ENCODE measurements at places on chromosomes 6 and 20.

DNA sequence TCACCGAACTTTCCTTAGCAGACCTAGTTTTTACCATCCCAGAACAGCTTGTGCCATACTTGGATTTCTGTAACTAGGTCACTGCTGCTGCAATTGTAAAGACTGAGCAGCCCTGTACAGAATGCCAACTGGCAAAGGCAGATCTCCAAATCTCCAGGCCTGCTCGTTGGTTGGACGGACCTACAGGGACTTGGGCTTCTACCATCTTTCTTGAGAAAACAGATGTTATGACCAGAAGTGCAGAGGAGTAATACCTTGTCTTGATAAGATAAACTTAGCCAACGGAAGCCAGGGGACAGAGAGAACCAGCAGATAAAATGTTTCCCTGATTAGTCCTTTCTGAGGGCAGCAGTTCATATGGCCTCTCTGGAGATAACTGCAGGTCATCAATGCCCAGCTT lies 304.1 kb downstream of the RFPL4B start:
- no peak for DNase-seq

DNA sequence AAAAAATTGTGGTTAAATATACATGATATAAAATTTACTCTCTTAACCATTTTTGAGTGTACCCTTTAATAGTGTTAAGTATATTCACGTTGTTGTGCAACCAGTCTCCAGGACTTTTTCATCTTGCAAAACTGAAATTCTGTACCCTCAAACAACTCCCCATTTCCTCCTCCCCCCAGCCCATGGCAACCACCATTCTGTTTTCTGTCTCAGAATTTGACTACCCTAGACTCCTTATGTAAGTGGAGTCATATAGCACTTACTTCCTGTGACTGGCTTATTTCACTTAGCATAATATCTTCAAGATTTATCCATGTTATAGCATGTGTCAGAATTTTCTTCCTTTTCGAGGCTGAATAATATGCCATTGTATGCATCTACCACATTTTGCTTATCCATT lies 5.1 kb downstream of the VPS16 start:
- no peak for DNase-seq

DNA sequence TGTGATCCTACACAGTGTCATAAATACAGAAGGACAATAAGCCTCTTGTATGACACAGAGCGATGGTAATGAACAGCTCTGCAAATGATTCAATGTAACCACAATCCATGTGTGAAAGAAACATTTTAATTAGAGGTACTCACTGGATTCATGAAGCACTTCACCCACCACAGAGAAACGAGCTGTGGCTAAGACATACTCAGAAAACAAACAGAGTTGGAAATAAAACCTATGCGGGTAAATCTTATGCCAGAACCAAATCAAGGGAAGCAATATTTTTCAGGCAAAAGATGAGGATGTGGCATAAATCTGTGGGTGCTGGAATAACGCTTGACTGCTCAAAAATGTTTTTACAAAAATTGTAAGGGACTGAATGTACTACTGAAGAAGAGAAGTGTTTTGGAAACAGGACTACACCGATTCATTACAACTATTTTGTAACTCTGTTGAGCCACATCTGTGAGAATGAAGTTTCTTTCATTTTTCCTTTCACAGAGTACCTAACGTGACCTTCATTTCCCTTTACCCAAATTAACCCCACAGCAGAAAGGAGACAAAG lies 112.1 kb downstream of the WDR27 start:
- DNase-seq = no peak

DNA sequence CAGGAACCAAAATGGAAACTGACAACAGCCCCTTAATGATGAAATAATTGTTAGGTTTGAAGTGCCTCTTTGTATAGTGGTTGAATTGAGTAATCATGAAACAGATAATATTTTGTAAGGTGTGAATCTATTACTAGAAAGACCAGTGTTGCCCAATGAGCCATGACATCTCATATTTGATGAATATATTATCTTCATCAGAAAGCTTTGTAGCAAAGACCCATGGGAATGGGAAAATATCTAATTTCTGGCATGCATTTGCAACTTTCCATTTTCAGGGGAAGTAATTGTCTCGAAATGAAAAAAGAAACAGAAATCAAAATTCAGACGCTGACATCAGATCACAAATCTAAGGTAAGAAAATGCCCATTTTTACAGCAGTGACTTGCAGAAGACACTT lies 57.3 kb upstream of the LAMP5 start:
- DNase-seq = no peak

- no peak for DNase-seq
Measured at GRCh38 chr6:14957355-14958059, 288.4 kb upstream of the JARID2 start.

GRCh38 chr6:106778943-106779342 lies 149.6 kb downstream of the QRSL1 start:
- DNase-seq = no peak

GRCh38 chr20:63409066-63409833 lies 48.1 kb upstream of the CHRNA4 start:
- no peak for DNase-seq

GRCh38 chr6:158648682-158649131 lies 1.1 kb upstream of the SYTL3 start:
- DNase-seq = peak; percentile 85

- DNase-seq = no peak
Measured at GRCh38 chr6:144767051-144767450, 481.9 kb downstream of the UTRN start.

GRCh38 chr6:6557504-6557839 lies 31.0 kb upstream of the LY86 start:
- DNase-seq = no peak

GRCh38 chr6:149580880-149581279 lies 14.7 kb downstream of the GINM1 start:
- DNase-seq = no peak

DNA sequence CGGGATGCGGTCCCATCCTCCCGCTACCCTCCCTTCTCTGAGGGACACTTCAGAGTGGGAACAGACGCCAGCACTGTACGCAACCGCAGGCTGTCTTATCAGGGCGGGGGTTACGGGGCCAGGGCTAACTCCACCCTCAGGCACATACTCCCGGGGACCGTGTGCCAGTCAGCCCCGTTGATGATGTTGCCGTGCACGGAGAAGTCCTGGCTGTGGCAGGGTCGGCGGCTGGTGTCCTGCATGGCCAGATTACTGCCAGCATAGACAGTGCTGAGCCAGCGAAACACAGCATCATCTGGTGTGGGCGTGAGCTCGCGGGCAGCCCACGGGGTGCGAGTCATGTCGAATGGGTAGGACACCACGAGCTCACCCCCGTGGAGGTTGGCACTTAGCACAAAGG lies 5.0 kb downstream of the CPXM1 start:
- no peak for DNase-seq

DNA sequence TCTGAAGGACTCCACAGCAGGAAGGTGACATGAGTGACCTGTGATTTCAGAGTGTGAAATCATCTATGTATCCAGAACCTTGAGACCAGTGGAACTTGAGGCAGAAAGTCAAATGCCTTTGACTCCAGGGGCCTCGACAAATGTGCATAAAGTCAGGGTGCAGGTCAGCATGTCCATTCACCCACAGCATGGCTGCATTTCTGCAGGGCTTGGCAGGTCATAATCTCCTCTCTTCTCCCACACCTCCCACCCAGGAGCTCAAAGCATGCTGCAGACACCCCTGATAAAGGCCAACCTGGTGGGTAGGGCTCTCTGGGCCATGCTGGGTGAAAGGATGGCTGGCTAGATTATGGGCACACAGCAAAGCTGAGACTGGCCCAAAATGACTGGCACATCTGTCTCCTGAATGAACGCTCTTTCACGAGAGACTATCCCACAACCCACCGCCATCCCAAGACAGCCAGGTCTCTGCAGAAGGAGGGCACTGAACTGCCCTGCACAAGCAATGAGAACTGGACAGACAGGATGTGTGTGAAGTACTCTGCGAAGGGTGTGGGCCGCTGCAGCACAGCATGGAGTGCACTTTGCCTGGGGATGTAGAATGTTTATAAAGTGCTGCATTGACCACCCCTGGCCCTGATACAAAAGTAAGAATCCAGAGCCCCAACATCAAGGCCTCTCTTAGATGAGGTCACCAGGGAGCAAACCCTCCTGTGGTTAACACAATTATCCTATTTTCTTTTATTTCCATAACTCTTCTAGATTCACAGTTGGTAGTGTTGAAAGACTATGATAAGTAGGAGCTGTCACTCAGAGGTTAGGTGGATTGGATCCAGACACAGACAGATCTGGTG lies 78.2 kb upstream of the NXT1 start:
- no peak for DNase-seq

GRCh38 chr20:5078399-5078958 lies 41.3 kb downstream of the PCNA start:
- DNase-seq = no peak

Data from adipocyte (in vitro differentiated cells).